ENCODE measurements at places on chromosomes 16 and 17.

DNA sequence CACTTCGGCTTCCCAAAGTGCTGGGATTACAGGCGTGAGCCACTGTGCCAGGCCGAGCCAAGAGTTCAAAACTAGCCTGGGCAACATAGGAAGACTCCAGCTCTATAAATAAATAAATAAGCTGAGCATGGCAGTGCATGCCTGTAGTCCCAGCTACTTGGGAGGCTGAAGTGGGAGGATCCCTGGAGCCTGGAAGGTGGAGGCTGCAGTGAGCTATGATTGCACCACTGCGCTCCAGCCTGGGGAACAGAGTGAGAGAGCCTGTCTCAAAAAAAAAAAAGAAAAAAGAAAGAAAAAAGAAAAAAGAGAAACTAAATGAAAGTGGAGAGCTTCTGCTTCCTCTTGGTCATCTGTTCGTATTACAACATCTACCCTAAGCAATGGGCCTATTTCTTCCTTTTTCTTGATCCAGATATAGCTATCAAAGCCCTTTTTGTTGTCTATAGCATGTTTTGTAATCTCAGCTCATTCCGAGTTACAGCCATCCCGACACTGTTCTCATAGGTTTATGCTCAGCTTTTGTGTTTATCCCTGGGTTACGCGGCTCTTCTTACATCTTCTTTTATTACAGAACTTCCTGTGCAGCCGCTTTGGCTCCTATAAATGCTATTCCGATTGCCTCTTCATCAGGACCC lies 14.1 kb upstream of the MAPK3 start:
- DNase-seq, result no peak

DNA sequence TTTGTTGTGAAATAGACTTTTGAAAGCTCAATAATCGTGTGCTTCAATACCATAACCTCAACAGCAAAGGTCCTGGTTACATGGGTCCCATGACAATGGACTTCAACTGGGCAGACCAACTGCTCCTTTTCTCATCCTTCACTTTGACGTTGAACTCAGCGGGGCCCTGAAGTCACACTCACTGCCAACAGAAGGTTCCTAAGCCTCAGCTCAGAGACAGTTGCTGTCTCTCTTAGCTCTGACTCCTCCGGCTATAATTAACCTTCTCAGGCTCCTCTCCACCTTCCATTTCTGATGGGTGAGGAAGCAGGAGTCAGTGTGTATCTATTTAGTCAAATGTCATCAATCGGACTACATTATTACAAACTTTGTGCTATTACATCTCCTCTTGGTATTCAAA lies 23.8 kb downstream of the MPP3 start:
- no peak for DNase-seq

DNA sequence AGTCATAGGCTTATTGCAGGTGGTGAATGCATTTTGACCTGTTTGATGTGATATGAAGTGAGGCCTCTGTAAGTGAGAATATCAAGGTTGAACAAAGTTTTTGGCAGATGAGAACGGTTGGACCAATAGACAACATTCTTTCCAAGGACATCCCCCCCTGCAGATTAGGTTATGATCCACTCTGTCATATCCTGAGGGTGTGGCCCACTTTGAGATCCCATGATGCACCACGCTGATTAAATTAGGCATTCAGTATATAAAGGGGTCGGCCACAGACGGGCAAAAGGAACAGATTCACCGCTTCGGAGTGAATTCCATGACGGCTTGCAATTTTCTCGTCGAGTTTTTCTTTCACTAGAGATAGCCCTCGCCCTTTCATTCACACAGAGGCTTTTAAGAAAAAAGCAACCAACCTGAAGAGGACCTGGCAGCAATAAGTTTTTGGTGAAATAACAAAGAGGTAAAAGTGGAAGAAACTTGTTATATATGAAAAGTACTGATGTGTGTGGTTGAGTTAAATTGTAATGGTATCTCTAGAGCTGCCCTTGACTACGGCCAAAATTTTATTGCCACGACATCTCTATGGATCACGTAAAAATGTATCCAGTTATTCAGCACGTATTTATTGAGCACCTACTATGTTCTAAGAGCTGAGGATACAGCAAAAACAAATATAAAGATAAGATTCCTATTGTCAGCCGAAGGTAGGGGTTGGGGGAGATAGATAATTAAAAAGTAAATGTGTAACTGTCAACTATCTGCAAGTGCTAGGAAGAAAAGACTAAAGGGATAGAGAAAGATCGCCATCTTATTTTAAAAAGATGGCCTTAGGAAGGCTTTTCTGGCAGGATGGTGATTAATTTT lies 1.7 kb upstream of the RBBP6 start:
- no peak for DNase-seq

DNA sequence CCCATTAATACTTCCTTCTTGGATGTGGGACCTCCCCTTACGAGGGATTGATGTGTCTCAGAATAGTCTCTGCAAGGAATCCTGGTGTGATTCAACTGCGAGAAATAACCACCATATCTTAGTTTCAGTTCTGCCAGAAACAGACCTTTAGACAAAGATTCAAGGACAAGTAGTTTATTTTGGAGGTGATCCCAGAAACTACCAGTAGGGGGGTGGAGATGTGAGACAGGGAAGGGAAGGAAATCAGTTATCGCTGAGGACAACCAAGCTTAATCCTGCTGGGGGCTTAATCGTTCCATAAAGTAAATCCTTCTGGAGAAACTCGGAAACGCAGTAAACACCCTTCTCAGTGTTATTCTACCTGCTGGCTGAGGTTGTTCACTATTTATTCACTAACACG lies 5.0 kb upstream of the SDR42E1 start:
- DNase-seq, result no peak

GRCh38 chr16:56848029-56848936 lies 16.7 kb upstream of the SLC12A3 start:
- no peak for DNase-seq

GRCh38 chr17:79562192-79562930 lies 48.5 kb downstream of the RBFOX3 start:
- no peak for DNase-seq

DNA sequence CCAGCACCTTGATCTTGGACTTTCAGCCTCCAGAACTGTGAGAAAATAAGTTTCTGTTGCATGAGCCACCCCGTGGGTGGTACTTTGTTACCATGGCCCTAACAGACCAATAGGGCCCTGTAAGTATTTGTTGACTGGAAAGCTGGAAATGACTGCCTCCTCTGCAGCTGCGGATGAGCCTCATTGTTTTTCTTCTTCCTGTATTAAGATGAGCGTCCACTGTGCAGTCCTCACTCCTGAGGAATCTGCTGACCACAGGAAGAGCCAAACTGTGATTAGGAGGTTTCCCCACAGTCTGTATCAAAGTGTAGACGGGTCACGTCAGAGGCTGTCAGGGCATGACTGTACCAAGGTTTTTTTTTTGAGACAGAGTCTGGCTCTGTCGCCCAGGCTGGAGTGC lies 12.2 kb upstream of the AKTIP start:
- DNase-seq, result no peak

Measured in right hindlimb (tissue), 1 donor.